CD4-positive, alpha-beta T cell treated with Interleukin-12 subunit alpha and Interleukin-12 subunit beta, for 1 hour (primary cell): ENCODE measurements at places on chromosomes 5 and 9.

GRCh38 chr5:33509036-33509435 lies 68.3 kb downstream of the TARS1 start:
- DNase-seq, result no peak

DNA sequence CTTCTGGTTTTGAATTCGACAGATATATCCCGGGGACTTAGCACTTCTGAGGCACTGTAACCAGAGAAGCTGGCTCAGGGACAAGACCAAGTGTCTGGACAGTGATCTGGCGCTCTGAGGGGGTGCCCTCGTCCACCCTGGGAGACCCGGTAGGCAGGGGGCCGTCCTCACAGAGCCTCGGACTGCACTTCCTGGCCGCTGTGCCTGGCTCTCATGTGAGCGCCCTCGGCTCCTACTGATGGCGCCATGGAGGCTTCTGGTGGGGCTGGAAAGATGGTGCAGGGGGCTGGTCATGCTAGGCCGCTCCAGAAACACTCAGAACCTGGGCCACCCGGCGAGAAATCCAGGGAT lies 18.8 kb upstream of the SLC6A3 start:
- DNase-seq, result no peak

DNA sequence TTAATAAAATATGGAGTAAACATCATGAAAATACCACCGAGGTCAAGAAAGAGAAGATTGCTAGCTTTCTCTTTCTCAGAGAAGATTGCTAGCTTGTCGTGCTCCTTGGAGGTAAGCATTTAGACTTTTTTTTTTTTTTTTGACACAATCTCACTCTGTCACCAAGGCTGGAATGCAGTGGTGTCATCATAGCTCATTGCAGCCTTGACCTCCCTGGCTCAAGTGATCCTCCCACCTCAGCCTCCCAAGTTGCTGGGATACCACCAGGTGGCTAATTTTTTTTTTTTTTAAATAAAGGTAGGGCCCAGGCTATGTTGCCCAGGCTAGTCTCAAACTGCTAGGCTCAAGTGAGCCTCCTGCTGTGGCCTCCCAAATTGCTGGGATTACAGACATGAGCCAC lies 26.3 kb upstream of the CPLANE1 start:
- DNase-seq, result no peak

DNA sequence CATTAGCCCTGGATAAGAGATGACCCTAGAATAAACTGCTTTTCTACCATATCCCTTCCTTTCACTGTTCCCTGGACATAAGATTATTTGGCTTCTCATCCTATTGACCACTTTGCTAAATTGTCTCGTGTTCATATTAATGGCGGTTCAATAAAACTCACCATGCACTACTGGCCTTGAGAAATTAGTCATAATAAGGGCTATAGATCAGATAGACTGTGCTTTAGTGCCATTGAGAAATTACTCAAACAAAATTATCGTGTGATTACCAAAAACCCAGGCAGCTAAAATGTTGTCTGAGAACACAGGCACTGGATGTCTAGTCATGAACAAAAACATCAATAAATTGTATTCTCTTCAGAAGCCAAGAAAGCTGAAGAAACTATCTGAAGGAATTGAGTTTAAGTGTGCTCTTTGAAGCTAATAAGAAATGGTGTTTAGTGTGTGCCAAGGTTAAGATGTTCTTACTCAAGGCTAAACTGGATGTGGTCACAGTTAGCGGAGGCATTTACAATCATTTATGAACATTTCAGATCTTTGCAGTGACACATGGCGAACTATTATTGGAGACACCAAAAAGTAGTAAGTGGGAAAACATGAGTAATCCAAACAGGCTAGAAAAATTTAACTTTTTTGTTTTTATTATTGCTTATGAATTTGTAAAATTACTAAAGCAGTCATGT lies 460.4 kb upstream of the RORB start:
- no peak for DNase-seq

- DNase-seq, result no peak
These were observed 4.5 kb downstream of the SLF1 start for GRCh38 chr5:94623011-94623410.

DNA sequence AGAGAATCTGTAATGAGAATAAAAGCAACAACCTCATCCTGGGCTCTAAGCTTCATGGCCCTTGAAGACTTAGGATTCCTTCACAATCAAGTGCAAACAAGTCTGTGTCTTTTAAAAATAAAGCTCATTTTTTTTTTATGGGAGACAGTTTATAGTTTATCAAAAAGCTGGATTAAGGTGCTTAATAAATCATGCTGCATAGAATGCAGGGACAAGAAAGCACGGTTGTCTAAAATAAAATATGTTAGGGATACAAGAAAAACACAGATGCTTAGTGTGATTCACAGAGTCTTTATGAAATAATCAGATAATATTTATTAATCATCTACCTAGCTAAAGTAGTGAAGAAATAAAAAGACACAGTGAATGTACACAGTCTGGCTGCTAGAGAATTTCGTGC lies 2045.9 kb upstream of the WWC1 start:
- no peak for DNase-seq

GRCh38 chr5:59428391-59428790 lies 465.1 kb downstream of the PDE4D start:
- no peak for DNase-seq

GRCh38 chr5:138938526-138938925 lies 63.4 kb upstream of the LRRTM2 start:
- DNase-seq, result no peak

DNA sequence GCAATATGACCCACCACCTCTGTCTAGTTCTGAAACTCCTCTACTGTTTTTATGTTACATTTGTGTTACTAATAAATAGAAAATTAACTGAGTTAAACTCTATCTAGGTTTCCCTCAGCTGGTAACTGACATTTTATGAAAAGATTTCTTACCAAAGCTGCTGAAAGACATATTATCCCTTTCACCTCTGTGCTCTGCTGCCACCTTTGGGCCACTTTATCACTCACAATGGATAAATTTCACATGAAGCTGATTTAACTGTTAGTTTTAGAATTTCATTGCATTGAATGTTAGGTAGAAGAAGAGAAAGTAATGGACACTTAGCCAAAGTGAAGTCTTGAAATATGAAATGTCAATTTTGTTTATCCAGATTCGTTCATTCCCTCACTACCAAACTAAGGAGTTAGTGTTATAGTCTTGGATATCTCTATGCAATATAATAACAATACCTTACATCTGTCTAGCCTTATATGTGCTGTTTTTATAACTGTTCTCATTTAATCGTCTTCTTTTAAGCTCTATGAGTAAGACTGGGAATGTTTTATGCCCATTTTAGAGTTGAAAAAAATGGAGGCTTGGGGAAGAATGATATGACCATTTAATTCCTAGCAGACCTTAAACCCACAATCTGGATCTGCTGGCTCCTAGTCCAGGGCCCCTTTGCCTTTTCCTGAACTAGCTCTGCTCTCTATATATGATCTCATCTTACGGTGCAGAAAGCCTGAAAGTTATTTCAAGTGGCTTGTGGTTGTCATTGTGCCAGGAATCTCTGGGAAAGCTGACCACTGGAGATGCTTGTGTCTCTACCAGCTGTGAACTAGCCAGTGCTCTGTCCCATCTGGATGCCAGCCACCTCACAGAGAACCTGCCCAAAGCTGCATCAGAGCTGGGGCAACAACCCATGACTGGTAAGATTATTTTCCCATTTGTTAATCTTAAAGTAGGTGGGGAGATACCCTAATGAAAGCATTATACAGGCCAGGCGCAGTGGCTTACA lies 97.1 kb downstream of the GOLPH3 start:
- peak; percentile 41 for DNase-seq

DNA sequence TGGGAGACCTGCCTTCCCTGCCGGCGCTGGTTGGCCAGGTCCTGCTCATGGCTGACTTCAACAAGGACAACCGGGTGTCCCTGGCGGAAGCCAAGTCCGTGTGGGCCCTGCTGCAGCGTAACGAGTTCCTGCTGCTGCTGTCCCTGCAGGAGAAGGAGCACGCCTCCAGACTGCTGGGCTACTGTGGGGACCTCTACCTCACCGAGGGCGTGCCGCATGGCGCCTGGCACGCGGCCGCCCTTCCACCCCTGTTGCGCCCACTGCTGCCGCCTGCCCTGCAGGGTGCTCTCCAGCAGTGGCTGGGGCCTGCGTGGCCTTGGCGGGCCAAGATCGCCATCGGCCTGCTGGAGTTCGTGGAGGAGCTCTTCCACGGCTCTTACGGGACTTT lies 10.6 kb downstream of the DIPK1B start:
- DNase-seq, result no peak

DNA sequence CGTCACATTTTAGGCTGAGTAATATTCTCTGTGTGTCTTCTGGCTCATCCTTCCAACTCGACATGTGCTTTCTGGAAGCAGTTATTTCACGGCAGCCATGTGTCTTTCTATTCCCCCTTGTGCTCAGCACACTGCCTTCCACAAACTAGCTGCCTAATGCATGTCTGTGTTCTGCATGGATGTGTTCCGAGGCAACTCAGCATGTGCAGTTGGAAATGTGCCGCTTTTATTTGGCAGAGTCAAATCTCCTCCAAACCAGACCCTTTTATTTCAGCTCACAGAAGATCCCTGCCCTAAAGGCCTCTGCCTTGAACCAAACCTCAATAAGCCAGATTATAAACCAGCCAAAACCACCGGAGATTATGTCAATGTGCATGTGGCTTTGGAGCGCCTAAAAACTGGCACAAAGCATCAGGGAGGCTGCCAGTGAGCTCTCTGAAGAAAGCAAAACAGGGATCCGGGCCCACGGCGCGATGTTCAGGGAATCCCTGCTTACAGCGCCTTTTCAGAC lies 360.2 kb downstream of the DEPDC1B start:
- no peak for DNase-seq

DNA sequence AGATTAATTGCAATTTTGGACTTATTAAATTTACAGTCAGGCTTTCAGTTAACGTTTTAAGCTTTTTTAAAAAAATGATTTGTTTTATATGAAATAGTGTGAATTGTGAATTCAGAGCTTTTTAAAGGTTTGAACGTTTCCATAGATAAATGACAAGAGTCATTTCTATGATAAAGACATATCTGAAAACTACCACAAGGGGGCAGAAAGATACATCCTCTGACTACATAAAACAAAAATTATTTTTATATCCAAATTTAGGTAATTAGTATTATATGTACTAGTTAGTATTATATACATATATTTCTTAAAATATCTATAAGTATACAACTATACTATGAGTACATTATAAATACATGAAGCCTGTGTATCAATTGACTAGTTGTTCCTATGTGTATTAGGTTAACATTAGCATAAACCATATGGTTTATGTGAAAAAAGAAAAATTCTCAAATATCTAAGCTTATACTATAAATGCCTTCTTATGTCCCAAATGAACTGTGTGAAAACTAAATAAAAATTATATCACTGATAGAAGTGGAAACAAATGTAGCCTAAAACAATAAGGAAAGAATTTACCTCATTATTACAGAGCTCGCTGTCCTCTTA lies 155.2 kb downstream of the MEF2C start:
- peak; percentile 5 for DNase-seq

- DNase-seq, result no peak
These were observed 700 bp downstream of the CDO1 start for GRCh38 chr5:115815693-115816225.

GRCh38 chr5:133154274-133155075 lies 102.7 kb downstream of the HSPA4 start:
- DNase-seq, result no peak

DNA sequence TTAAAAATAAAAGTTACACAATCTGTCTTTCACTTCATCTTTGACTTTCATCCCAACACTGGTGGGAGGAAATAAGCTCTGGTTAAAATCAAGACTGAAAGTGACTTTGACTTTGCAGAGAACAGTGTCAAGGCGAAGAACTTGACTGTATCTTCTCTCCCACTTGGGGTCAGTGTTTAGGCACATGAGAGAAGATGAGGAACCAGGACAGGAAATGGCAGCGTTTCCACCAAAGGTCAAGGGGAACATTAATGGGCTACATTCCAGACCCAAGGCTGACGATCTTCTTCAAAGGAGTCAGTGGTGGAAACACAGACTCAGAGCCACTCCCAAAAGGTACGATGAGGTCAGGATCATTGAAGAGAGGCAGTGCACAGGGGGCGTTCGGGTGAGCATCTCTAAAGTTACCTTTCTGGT lies 409.5 kb downstream of the ARHGEF28 start:
- DNase-seq, result no peak

GRCh38 chr5:121304838-121305237 lies 546.8 kb upstream of the FTMT start:
- DNase-seq, result no peak

DNA sequence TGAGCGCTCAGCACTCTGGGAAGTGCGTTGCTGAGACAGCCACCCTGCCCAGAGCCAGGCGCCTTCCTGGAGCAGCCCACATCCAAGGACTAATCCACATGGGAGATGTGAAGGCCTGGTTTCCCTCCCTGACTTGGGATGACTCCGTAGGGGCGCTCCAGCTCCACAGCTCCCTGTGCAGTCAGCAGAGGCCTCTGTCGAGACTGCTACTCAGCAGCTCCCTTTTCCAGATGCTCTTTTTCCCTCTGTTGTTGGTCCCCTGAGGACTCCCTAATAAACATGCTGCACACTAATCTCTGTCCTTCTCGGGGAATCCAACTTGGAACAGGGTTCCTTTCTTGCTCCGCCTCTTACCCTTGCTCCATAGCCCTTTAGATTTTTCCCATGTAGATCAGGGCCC lies 237.3 kb downstream of the ZSWIM6 start:
- DNase-seq, result no peak

- DNase-seq, result peak; percentile 45
These were observed 8.4 kb downstream of the UBTD2 start for GRCh38 chr5:172274951-172275753.

DNA sequence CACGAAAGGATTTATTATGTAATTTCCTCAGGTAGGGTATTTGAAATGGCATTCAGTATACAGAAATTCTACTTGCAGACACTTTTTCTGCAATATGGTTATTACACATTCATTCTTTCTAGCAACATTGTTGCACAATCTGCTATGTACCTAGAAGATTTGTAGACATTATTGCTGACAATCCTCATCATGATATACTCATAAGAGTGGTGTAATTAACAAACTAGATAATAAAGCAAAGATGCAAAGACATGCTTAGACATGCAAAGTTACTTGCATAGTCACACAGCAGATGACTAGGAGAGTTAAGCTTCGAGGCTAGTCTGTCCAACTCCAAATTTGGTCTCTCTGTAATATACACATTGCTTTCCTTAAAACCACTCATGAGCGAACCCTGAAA lies 317.1 kb downstream of the ASTN2 start:
- no peak for DNase-seq

DNA sequence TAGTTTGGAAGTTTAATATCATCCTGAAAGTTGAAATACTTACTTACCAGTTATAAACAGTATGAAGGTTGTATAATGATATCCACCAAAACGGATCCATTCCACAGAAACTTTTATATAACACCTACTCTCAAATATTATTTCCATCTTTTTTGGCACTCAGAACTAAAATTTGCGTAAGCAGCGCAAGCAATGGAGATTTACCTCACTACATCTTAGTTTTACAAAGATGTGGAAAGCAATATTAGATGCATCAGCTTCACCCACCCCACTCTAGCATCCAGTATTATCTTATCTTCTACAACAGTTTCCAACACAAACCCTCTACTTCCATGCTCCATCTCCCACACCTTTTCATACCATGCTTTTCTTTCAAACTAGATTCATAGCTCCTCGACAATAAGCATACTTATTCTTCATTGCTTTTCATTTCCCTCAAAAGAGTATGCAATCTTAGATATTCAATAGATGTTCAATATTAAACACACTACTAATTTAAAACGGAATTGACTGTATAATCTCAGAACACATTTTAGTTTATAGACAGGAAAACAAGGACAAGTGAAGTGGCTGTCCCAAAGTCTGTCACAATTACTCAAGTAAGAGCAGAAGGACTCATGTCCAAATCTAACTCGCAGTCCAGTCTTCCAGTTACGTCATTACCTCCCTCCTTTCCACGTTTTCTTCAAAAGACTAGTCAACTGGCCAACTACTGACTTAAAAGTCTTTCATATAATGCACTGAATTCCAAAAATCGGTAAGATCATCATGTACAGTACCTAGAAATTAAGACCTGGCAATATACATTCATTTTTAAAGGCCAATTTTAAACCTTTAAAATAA lies 2.2 kb downstream of the PPP2CA start:
- DNase-seq, result no peak
